ENCODE measurements at places on chromosomes 6 and 20.

- DNase-seq = no peak
Measured at GRCh38 chr6:128541261-128541660, 20.9 kb upstream of the PTPRK start.

DNA sequence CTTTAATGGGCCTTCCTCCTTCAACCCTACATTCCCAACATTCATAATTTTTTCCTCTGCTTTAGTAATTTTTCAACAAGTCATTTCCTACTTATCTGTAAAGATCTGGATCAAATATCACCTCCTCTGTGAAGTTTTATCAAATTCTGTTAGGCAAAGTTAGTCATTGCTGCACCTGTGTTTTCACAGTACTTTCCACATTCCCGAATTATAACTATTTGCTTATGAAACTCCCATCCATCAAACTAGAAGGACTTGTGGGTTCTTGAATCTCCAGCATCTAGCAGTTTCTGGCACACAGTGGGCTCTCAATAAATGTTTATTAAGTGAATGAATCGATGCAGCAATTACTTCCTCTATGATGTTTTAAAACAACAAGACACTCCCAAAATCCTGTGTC lies 257.6 kb downstream of the HDGFL1 start:
- no peak for DNase-seq

- no peak for DNase-seq
Measured at GRCh38 chr6:33477864-33478263, 23.5 kb downstream of the ZBTB9 start.

GRCh38 chr6:14671261-14671681 lies 553.7 kb downstream of the CD83 start:
- no peak for DNase-seq

- peak; percentile 45 for DNase-seq
Measured at GRCh38 chr20:38874460-38875174, 51.6 kb upstream of the FAM83D start.

DNA sequence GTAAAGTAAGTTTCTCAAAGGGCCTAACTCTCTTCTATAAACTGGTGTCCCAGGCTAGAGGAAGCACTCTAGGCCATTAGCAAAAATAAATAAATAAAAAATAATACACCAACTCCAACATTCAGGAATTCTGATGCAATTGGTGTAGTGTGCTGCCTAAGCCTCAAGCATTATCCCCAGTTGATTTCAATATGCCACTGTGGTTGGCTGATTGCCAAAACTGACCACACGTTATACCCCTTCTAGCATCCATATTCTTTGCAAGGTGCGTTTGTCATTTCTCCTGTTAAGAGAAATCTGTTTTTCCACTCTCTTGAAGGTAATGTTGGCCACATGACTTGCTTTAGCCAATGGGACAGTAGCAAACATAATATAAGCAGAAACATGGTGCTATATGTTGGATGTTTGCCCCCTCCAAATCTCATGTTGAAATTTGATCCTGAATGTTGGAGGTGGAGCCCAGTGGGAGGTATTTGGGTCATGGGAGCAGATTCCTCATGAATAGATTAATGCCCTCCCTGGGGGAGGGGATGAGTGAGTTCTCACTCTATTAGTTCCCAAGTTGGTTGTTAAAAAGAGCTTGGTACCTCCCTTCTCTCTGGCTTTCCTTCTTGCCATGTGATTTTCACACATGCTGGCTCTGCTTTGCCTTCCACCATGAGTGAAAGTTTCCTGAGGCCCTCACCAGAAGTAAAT lies 71.9 kb upstream of the PLCB4 start:
- no peak for DNase-seq

- DNase-seq = no peak
Measured at GRCh38 chr6:38671885-38672467, 31.0 kb downstream of the GLO1 start.

All from T-helper 22 cell (primary cell).